Thoracic aorta (tissue), 2 donors: ENCODE measurements at places on chromosomes 6 and 20. TPM values are rescaled to one million over a fixed set of nuclear protein-coding genes. Genes with fewer than 3 reads are reported as not detected.

- no peak for DNase-seq
These were observed 49.2 kb downstream of the SMPDL3A start for GRCh38 chr6:122838060-122838780.

DNA sequence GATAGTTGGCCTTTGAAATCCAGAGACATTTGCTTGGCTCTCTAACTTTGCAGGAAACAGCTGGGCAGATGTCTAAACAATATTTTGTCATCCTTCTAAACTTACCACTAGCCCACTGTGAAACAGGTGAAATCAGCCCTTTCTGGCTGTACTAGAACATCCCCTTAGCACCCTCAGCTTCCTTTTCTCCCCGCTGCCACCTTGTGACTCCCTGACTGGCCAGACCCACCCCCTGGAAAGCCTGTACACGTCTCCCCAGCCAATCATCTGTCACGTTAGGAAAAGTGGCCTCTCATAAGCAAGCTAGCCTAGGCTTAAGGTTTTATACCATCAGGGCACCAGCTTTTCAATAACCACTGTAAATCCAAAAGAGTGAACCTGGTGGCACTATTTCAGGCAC, 88.6 kb upstream of the E2F3 start:
- no peak for DNase-seq

DNA sequence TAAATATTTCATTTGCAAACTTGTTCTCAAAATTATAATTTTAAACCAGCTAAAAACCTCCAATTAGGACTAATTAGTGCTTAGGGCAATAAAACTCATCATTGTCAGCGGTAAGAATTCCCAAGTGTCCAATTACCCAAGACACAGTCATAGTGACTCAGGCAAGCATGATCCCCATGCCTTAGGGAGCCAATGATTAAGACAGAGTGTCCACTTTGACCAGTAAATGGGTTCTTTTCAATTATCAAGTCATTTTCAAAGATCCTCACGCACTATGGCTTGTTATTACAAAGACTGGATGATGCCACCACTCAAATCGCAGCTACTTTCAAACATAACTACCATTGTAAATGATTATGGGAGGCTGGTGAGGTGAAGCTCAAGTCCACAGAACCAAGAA, 114.0 kb downstream of the BFSP1 start:
- DNase-seq: no peak

- DNase-seq: no peak
These were observed 324.8 kb downstream of the SMOC2 start for GRCh38 chr6:168765752-168766151.

GRCh38 chr6:49300443-49300842, 162.6 kb downstream of the MMUT start:
- DNase-seq: no peak

ENPP1 gene
- 40.5 TPM for total RNA-seq

HLA-DQB2 gene
- not detected for total RNA-seq
